ENCODE measurements at places on chromosomes 3 and 15. TPM values are rescaled to one million over a fixed set of nuclear protein-coding genes. Genes with fewer than 3 reads are reported as not detected.

- no peak overlapping the region for H3K4me3 ChIP-seq
- DNase-seq: peak; percentile 41
- H3K27me3 ChIP-seq: no peaks in the 10 kb centered on the region
Measured at GRCh38 chr15:49718846-49719245, 98.0 kb downstream of the DTWD1 start.

DNA sequence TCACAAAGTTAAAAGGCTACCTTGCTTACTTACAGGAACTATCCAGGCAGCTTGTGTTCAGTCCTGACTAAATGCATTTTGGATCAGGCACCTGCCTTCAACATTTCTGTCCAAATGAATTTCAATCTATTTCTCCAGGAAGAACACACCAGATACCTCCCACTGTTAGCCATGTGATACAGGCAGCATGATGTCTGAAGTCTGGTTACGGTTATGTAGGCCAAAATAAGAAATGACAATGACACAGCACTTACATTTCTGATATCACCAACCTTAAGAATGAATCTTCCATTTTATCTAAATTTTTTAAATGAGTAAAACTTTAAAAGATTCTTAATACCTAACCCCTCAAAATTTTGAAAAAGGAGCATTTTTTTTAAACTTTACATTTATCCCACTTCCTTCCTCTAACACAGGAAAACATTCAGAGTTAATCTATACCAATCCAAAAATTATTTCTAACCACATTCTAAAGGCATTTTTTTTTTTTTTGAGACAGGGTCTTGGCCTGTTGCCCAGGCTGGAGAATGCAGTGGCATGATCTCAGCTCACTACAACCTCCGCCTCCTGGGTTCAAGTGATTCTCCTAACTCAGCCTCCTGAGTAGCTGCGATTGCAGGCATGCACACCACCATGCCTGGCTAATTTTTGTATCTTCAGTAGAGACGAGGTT is at the start of gene MAP4:
TSS of gene MAP4 (minus strand) at position 116 of the 673 bp plus-strand sequence. CDS start 17,556 bp downstream, outside the sequence.
- peak within 1 kb of the TSS; percentile 74 for H3K27ac ChIP-seq
- H3K27me3 ChIP-seq: no peaks in the 10 kb centered on the region
- H3K36me3 ChIP-seq: peaks cover 3% of the 10 kb centered on the region

DNA sequence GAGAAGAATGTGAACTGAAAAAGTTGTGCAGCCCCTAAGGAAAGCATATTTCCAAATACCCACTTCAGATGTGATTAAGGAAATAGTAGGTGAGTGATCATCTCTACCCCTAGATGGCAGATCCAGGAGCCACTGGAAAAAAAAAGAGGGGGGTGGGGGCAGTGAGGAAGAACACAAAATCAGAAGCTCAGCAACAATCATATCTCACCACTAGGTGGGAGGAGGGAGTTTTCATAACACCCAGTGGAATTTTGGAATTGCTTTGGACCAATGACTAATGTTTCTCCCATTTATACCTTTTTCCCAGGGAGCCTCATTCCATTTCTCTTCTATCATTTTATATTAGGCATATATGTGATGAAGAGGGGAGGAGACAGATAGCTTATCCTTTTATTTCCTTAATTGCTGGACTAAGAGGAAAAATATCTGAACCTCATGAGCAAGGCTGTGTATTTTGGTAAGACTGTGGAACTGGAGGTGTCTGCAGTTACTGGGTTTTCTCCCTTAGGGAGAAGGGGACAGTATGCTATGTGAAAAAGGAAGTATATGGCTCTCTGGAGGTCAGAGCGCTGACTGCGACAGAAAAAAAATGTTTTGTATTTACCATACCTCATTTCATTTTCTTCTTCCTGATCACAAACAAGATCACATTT is 363.4 kb downstream of the GAP43 start:
- no peak overlapping the region for H3K4me3 ChIP-seq
- H3K36me3 ChIP-seq: no peaks in the 10 kb centered on the region
- H3K27me3 ChIP-seq: no peaks in the 10 kb centered on the region

DNA sequence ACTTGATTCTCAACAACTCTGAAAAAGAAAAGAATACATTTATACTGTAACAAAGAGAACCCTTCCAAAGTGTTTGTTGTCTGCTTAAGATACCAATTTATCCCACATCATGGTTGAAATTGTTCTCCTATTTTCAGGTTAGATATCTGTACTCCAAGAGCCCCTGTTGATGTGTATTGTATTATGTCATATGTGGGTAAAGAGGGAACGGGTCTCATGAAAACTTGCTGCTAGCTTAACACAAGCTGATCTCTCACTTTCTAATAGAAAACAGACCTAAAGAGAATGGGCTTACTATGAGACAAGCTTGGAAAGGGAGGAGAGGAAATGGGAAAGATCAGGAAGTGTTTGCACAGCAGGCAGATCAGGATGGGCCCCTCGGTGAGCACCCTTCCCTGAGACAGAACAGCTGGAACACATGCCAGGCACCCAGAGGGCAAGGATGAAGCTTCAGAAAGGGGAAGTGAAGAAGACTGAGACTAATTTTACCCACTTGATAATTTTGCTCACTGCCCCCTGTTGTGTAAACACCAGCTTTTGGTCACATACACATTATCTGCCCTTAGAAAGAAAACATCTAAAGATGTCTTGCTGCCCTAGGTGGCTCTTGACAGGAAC is 747.9 kb upstream of the CCDC54 start:
- no peak overlapping the region for H3K4me3 ChIP-seq
- no peaks in the 10 kb centered on the region for H3K27me3 ChIP-seq
- H3K27ac ChIP-seq: no peak overlapping the region
- no peak for DNase-seq

CCDC51 gene
- total RNA-seq: 12.6 TPM

MOBP gene
- not detected for total RNA-seq

DNA sequence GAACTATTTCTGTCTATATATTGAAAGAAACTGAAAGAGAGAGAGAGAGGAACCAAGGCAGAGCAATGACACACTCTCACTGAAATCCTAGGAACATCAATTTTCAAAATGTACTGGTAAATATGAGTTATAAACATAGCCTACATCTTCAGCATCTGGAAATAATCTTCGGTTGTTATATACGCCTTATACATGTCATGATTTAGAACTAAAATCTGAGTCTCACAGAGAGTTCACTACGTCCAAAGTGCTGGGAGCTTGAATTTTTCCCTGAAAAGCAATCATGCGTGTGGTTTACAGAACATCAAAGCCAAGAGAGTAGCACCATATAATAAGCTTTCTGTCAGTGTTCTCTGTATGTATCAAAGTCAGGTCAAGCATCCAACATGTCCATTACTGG is 420.0 kb upstream of the CBLB start:
- peak overlapping the region; percentile 76 for H3K27ac ChIP-seq
- H3K27me3 ChIP-seq: no peaks in the 10 kb centered on the region
- H3K36me3 ChIP-seq: no peaks in the 10 kb centered on the region

- peaks cover 45% of the 10 kb centered on the region for H3K4me1 ChIP-seq
- peak; percentile 69 for DNase-seq
- H3K36me3 ChIP-seq: no peaks in the 10 kb centered on the region
- no peak overlapping the region for H3K27ac ChIP-seq
Measured at GRCh38 chr15:101159096-101159935, 92.5 kb downstream of the CHSY1 start.

- no peak overlapping the region for H3K27ac ChIP-seq
- no peaks in the 10 kb centered on the region for H3K4me1 ChIP-seq
Measured at GRCh38 chr3:42725454-42725853, 22.9 kb upstream of the HHATL start.

DNA sequence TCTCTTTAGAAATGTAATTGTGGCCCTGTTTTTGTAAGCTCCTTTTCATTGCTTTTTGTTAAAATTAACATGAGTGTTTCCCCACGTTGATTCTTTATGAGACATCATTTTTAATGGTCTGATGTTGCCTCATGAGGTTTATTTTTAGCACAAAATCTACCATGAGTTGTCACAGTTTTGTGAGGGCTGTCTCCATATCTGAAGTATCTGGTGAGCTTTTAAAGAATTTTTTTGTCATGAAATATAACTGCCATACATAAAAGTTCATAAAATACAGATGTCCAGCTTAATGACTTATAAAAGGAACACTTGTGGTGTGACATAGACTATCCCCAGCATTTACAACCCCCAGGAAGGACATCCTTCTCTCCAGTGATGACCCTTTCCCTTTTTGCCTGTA is 34.3 kb upstream of the CEMIP start:
- H3K36me3 ChIP-seq: no peaks in the 10 kb centered on the region
- no peaks in the 10 kb centered on the region for H3K27me3 ChIP-seq
- no peak overlapping the region for H3K27ac ChIP-seq
- DNase-seq: no peak

GRCh38 chr3:135038186-135038585 is 243.1 kb downstream of the EPHB1 start:
- no peaks in the 10 kb centered on the region for H3K36me3 ChIP-seq
- no peak overlapping the region for H3K4me3 ChIP-seq
- no peak for DNase-seq
- no peaks in the 10 kb centered on the region for H3K27me3 ChIP-seq
- no peak overlapping the region for H3K27ac ChIP-seq

GRCh38 chr15:94858011-94858410 is 626.6 kb downstream of the MCTP2 start:
- H3K4me1 ChIP-seq: no peaks in the 10 kb centered on the region
- no peaks in the 10 kb centered on the region for H3K27me3 ChIP-seq
- no peaks in the 10 kb centered on the region for H3K36me3 ChIP-seq
- peak; percentile 15 for DNase-seq
- no peak overlapping the region for H3K4me3 ChIP-seq

DNA sequence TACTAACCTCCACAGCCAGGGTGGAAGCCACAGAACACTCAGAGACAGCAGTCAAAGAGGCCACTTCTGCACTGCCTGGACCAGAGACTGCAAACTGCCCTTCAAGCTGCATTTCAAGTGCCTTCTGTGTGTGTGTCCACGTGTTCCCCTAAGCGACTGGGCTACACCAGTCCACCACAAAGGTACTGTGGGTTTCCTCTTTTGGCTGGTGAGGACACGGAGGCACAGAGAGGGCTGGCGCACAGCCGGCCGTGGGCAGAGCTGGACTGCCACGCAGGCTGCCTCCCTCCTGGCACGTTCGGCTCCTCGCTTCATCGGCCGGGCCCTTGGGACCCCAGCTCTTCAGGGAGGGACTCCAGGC is 60.9 kb downstream of the MGLL start:
- peaks cover 44% of the 10 kb centered on the region for H3K4me1 ChIP-seq
- no peak overlapping the region for H3K4me3 ChIP-seq
- DNase-seq: no peak
- no peaks in the 10 kb centered on the region for H3K36me3 ChIP-seq
- H3K27me3 ChIP-seq: no peaks in the 10 kb centered on the region
- H3K27ac ChIP-seq: peak overlapping the region; percentile 57

- H3K4me3 ChIP-seq: no peak overlapping the region
- no peaks in the 10 kb centered on the region for H3K27me3 ChIP-seq
- peaks cover 12% of the 10 kb centered on the region for H3K4me1 ChIP-seq
- DNase-seq: no peak
- H3K27ac ChIP-seq: no peak overlapping the region
Measured at GRCh38 chr15:57504599-57504940, 87.1 kb upstream of the MYZAP start.

GRAMD2A gene
- total RNA-seq: 0.98 TPM

DNA sequence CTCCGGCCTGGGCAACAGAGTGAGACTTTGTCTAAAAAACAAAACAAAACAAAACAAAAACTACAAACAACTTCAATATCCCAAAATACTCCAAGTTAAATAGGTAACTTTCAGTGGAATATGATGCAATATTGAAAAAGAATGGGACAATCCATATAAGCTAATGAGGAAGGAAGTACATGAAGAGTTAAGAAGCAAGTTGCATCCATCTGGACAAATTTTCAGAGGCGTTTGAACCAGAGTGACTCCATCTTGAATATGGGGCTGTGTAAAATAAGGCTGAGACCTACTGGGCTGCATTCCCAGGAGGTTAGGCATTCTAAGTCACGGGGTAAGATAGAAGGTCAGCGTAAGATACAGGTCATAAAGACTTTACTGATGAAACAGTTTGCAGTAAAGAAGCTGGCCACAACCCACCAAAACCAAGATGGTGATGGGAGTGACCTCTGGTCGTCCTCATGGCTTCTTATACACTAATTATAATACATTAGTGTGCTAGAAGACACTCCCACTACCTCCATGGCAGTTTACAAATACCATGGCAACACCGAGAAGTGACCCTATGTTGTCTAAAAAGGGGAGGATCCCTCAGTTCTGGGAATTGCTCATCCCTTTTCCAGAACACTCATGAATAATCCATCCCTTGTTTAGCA is 58.1 kb upstream of the LCTL start:
- H3K27ac ChIP-seq: no peak overlapping the region
- DNase-seq: no peak
- no peak overlapping the region for H3K4me3 ChIP-seq
- peaks cover 21% of the 10 kb centered on the region for H3K4me1 ChIP-seq
- H3K36me3 ChIP-seq: no peaks in the 10 kb centered on the region
- H3K27me3 ChIP-seq: peaks cover 10% of the 10 kb centered on the region

TMEM207 gene
- not detected for total RNA-seq

GRCh38 chr3:113234028-113234427 is 22.7 kb downstream of the BOC start:
- peaks cover 14% of the 10 kb centered on the region for H3K36me3 ChIP-seq
- no peak overlapping the region for H3K27ac ChIP-seq
- no peaks in the 10 kb centered on the region for H3K27me3 ChIP-seq
- no peak for DNase-seq

RHCG gene
- not detected for total RNA-seq

- peaks cover 4% of the 10 kb centered on the region for H3K27me3 ChIP-seq
- peak; percentile 56 for DNase-seq
- peaks cover 18% of the 10 kb centered on the region for H3K4me1 ChIP-seq
- H3K36me3 ChIP-seq: no peaks in the 10 kb centered on the region
- no peak overlapping the region for H3K27ac ChIP-seq
Measured at GRCh38 chr3:12479919-12480427, 4.3 kb upstream of the TSEN2 start.

TOMM70 gene
- total RNA-seq: 54.3 TPM

OR5K2 gene
- total RNA-seq: not detected

- peak; percentile 40 for DNase-seq
- no peak overlapping the region for H3K27ac ChIP-seq
- H3K27me3 ChIP-seq: peaks cover 26% of the 10 kb centered on the region
Measured at GRCh38 chr3:193869221-193870201, 266.4 kb upstream of the HES1 start.

DNA sequence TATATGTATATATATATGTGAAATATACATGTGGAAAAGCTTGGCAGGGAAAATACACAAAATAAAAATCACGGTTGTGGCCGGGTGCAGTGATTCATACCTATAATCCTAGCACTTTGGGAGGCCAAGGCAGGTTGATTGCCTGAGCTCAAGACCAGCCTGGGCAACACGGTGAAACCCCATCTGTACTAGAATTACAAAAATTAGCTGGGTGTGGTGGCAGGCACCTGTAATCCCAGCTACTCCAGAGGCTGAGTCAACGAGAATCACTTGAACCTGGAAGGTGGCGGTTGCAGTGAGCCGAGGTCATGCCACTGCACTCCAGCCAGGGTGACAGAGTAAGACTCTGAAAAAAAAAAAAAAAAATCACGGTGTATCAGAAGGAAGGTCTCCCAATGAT is 20.8 kb upstream of the ARHGEF3 start:
- DNase-seq: no peak
- no peaks in the 10 kb centered on the region for H3K27me3 ChIP-seq
- H3K4me3 ChIP-seq: no peak overlapping the region
- H3K36me3 ChIP-seq: no peaks in the 10 kb centered on the region
- H3K27ac ChIP-seq: no peak overlapping the region

GRCh38 chr3:50357481-50357880 is 1.8 kb downstream of the TMEM115 start:
- no peaks in the 10 kb centered on the region for H3K27me3 ChIP-seq
- DNase-seq: no peak
- peak overlapping the region; percentile 97 for H3K4me3 ChIP-seq
- peaks cover 39% of the 10 kb centered on the region for H3K4me1 ChIP-seq
- H3K27ac ChIP-seq: no peak overlapping the region
